ENCODE measurements at places on chromosomes 12 and 14.
A peak's percentile ranks its signal among the peaks of the same experiment; 100 is the strongest.

- no peak for DNase-seq
Observed at GRCh38 chr12:39912211-39912980, 193.5 kb downstream of the SLC2A13 start.

- no peak for DNase-seq
Observed at GRCh38 chr14:70148911-70149595, 39.7 kb downstream of the SLC8A3 start.

DNA sequence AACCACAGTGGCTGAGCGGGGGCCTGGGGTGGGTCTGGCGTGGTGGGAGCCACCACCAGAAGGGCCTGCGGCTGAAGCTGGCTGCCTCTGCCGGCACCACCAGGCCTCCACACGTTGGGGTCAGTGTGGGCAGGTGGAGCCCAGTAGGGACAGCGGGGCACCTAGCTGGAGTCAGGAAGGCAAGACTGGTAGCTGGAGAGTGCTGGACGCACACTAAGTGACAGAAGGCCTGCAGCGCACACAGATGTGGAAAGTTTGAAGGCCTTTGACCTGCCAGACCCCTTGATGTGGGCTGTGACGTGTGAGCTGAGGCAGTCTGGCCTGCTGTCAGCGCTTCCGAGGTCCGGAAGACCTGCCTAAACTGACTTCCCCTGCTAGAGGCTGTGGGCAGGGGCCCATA lies 26.3 kb downstream of the RIN3 start:
- DNase-seq, result no peak

DNA sequence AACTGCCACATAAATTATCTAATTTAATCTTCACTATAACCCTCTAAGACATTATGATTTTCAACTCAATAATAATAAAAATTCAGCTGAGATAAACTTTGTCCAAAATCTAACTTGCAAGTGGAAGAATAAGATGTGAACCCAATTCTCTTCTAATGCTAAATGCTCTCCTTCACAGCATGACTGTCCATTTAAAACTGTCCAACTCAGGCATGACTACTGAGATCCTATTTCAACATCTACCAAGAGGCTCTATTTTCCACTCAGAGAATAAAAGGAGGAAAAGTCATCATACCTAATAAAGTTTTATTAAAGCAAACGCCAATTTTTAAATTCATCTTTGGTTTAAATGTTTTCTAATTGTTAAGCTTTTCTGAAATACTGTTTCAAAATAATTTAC lies 183.6 kb downstream of the MED13L start:
- no peak for DNase-seq

- DNase-seq, result no peak
Observed at GRCh38 chr12:23559268-23559753, 390.2 kb downstream of the SOX5 start.

DNA sequence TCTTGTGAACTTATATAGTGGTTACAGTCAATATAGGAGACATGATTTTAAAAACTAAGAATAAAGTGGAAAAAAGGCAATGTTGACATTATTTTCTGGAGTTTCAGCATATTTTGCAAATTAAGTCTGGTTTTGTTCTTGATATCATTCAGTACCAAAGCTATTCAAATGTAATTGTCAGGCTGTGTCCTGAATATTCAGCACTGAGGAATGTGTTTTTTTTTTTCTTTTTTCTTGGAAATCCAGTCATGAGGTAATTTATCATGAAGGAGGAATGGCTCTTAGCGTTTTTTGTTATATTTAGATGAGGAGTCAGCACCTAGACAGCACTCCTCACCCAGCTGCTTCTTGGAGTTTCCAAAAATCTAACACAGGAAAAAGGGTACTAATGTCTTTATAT lies 225.5 kb downstream of the CCDC91 start:
- DNase-seq, result no peak

GRCh38 chr12:98955284-98955683 lies 310.2 kb downstream of the APAF1 start:
- peak; percentile 48 for DNase-seq

- no peak for DNase-seq
Observed at GRCh38 chr12:83527810-83528209, 841.1 kb downstream of the TMTC2 start.

- no peak for DNase-seq
Observed at GRCh38 chr12:118650586-118650960, 274.2 kb downstream of the SUDS3 start.

DNA sequence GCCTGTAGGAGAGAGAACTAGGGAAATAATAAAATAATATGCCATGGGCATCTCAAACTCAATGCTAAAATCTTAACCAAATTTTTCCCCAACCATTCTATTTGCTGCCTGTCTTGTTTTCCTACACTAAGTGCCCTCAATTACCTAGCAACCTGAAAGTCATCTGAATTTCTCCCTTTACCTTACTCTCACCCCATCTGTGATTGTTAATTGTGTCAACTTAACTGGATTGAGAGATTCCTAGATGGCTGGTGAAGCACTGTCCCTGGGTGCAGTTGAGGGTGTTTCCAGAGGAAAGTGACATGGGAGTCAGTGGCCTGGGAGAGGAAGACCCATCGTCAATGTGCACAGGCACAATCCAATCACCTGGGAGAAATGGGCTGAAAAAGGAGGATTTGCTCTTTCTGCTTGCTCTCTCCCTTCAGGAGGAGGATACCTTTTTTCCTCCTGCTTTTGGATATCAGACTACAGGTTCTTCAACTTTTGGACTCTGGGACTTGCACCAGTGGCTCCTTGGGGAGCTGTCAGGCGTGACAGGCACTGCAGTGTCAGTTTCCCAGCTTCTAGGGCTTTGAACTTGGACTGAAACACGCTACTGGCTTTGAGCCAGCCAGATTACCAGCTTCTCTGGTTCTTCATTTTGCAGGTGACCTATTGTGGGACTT lies 100.1 kb downstream of the PPP1R12A start:
- DNase-seq, result no peak

GRCh38 chr14:73768107-73768506 lies 53.9 kb upstream of the PNMA1 start:
- DNase-seq, result no peak

DNA sequence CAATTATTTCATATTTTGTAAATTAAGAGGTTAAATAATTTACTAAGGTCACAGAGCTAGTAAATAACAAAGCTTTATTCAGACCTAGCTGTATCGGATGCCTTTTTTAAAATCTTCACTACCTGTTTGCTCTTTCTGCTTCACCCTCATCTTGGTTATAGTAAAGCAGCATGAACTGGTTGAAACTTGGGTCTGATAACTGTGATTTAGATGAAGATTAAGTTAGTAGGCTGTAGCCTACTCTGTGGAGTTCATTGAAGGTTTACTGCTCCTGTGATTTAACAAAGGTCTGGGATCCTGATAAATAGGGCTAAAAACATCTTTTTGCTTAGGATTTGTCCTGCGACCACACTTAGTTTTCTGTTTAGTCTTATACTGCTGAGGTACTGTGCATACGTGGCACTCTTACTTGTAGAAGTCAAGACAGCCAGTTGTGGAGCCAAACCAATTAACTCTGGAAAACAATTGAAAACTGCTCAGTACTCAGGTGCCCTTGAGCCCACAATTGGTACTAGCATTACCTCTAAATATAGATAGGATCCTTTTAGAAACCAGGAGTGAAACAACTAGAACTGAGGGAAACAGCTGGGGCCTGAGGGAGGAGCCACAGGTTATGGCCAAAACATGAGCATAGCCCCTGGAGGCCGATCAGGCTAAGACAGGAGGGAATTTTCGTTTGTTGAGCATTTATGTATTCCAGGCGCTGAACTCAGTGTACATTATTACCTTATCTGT lies 2.3 kb downstream of the SPATS2 start:
- DNase-seq, result peak; percentile 48

DNA sequence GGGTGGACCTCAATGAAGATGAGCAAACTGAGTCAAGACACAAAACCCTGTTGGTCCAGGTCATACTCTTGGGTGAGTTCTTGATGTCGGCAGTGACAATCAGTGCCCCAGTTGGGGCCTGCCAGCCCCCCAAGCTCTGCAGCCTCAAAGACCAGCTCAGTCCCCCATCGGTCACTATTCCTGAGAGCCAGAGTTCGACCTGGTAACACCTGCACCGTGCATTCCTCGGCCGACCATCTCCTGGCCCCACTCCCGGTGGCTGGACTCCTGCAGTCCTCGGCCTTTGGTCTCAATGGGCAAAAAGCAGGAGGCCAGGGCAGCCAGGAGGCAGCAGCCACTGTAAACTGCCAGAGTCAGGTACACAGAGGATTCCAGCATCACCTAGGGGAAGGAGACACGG lies 32.5 kb downstream of the DAO start:
- no peak for DNase-seq

DNA sequence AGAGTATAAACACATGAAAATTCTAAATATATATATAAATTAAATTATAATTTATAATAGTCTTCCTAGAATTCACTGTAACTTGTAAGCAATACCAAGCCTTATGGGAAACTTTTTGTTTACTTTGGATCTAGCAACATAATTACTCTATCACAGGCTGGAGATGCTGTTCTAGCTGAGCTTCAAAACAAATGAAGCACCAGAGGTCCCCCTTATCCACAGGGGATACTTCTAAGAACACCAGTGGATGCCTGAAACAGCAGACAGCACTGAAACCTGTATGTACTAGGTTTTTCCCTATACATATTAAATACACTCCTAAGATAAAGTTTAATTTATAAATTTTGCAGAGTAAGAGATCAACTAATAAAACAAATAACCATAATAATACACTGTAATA lies 96.6 kb downstream of the CDK17 start:
- DNase-seq, result no peak
